ENCODE measurements at places on chromosomes 7 and 10.

DNA sequence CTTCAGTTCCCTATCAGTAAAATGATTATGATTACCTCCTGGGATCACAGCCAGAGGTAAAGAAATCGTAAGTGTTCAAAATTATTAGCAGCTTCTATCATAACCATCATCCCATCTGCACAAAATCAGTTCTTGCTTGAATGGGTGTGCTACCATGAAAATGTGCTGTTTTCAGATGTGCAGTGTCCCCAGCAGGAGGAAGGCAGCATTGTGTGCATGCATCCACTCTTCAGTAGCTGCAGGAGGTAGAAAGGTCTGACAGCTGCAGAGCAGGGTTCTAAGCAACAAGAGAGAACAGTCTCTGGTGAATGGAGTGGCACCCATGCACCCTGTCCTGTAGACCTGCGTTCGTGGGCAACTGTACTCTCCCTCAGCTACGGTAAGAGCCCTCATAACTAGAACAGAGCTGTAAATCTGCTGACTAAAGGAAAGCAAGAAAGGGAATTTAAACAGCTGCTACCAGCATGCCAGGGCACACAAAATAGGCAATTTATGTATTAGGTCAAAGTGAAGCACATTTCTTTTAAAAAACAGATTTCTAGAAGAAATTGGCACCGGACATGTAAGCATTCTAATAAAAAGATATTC lies 21.2 kb downstream of the VSTM2A start:
- DNase-seq = no peak

- no peak for DNase-seq
These were observed 12.5 kb upstream of the PLEKHS1 start for GRCh38 chr10:113739031-113739430.

DNA sequence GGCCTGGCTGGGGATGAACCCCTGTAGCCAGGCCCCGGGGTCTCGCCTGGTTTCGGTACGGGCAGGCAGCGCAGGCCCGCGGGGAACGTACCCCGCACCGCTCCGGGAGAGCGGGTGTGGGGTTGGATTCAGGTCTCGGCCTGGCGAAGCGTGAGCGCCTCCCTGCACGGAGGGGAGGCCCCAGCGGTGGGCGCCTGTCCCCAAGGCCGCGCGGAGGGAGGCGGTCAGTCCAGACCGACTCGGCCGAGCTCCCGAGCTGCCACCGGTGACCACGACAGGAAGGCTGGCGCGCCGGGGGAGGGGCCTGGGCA lies 378 bp upstream of the INPP5F start:
- no peak for DNase-seq

- DNase-seq = no peak
These were observed 74.3 kb downstream of the AVL9 start for GRCh38 chr7:32569388-32570289.

DNA sequence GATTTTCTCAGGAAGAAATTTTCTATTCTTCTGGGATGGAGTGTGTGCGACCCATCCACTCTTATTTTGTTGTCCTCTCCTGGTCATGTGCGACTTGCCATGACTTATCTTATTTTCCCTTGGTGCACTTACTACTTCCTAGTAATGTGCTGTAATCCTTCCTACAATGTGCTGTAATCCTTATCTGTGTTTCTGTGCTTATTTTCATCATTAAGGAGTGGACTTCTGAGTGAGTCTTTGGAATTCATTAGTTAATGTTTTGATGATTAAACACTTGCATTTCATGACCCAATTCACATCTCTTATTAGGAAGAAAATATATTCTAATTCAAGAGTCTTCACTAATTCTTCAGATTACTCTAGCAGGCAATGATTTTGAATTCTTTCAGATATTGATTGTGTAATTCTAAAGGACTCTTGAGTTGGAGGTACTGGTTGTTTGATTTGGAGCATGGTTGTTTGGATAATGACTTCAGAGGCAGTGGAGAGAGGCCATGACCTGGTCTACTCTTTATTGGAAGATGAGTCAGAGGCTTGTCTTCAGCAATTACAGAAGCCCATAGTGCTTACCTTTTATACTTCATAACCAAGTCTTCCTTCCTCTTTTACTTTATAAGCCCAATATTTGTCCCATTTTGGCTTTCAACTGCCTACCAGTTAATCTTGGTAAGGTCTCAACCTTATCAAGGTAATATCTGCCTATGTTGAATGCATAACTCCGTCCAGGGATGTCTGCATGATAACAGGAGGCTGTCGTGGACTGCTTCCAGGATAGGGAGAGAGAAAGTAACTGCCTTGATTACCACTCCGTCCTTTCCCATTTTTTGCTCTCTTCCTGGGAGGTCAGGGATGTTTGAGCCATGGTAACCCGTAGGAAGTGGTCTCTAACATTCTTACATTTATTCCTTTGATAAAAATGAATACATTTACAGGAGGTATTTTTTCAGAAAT lies 278.3 kb upstream of the SP8 start:
- DNase-seq = no peak

DNA sequence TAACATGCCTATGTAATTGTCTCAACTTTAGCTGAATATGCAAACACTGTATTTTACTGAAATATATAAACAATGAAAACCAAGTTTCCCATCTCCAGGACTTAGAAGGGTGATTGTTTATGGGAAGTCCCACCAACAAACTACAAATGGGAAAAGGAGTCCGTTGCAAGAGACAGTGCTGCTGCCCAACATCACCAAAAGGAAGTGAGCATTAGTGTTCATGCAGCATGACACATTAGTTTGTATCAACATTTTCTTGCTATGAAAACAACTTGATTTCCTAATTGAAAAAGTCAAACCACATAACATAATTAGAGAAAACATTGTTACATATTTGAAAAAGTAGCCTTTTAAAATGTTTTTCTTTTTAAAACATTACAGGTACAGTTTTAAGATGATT lies 138.5 kb downstream of the ZNF438 start:
- DNase-seq = no peak

DNA sequence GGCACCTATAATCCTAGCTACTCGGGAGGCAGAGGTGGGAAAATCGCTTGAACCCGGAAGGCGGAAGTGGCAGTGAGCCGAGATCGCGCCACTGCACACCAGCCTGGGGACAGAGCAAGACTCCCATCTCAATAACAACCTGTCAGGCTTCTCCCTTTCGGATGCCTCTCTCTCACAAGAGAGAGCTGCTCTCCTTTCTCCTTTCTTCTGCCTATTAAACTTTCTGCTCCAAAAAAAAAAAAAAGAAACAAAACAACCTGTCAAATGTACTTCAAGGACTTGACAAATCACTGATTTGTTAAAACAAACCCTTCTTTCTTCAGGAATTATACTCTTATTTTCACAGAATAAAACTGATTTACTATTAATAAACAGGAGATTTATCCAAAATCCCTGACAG lies 3.6 kb downstream of the PSAP start:
- DNase-seq = no peak

GRCh38 chr7:28988810-28989209 lies 30.7 kb upstream of the TRIL start:
- no peak for DNase-seq

DNA sequence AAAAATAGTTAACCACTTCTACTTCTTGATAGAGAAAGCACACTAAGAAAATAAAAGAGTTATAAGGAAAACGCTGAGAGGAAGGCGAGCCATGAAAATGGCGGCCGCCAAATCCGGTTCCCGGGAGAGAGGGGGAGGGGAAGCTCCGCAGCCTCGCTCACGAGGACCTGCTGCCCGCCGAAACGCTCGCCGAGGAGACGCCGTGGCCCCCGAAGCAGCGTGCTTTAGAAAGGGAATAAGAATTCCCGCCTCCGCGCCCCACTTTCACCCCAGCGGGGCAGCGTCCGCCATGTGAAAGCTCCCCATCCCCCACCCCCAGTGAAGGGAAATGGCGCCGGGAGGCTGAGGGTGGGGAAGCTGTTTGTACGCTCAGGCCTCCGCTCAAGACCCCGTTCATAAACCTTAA lies 505 bp downstream of the HNRNPA2B1 start:
- peak; percentile 66 for DNase-seq

- DNase-seq = no peak
These were observed 23.7 kb downstream of the PLAC9 start for GRCh38 chr10:80156216-80156615.

- DNase-seq = peak; percentile 44
These were observed 21.6 kb downstream of the CHN2 start for GRCh38 chr7:29216128-29216527.

DNA sequence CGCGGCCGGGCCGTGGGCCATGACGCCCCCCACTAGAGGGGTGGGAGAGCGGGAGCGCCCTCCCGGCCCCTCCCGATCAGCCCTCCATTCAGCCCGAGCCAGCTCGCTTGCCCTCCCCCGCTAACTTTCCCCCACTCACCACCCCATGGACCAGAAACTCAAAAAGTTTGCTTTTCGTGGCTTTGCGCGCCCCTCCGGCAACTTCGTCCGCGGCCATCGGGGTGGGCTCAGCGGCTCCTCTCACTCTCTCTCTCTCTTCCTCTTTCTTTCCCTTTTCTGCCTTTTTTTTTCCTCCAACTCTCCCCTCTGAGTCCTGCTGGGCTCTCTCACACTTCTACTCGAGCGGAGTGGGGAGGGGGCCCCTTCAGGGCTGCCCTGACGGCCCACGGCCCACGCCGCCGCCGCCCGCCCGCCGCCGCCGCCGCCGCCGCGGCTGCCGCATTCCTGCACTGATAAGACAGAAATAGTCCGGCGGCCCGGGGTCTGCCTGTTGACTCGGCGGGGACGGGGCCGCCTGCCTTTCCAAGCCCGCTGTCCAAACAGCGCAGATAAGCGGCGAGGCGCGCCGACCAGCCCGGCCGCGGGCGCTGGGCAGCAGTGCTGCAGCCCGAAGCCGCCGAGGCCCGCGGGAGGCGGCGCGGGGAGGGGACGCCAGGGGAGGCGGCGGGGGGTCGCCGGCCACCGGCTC lies at the start of gene SMARCD3:
Gene SMARCD3, minus strand, starts transcription at position 349 of the 688 bp plus-strand sequence. Its CDS starts 132 bp downstream, at position 217.
- DNase-seq = peak; percentile 47

- no peak for DNase-seq
These were observed 124.8 kb upstream of the TMEM72 start for GRCh38 chr10:44786286-44786850.

- no peak for DNase-seq
These were observed 673.6 kb downstream of the IPMK start for GRCh38 chr10:57593983-57594573.

GRCh38 chr10:42754155-42755027 lies 28.2 kb upstream of the BMS1 start:
- DNase-seq = no peak
